Stimulated activated CD8-positive, alpha-beta memory T cell treated with anti-CD3 and anti-CD28 coated beads, Interleukin-15, amount 100 ng/mL, for 24 hours (primary cell): ENCODE measurements at places on chromosomes 12 and 14.

- no peak for DNase-seq
Observed at GRCh38 chr12:100427078-100427477, 46.6 kb upstream of the NR1H4 start.

GRCh38 chr14:100623557-100623956 lies 36.3 kb upstream of the BEGAIN start:
- no peak for DNase-seq

- DNase-seq = no peak
Observed at GRCh38 chr12:7498809-7499208, 4.8 kb downstream of the CD163 start.

GRCh38 chr14:101292448-101292847 lies 268.8 kb upstream of the DIO3 start:
- no peak for DNase-seq

DNA sequence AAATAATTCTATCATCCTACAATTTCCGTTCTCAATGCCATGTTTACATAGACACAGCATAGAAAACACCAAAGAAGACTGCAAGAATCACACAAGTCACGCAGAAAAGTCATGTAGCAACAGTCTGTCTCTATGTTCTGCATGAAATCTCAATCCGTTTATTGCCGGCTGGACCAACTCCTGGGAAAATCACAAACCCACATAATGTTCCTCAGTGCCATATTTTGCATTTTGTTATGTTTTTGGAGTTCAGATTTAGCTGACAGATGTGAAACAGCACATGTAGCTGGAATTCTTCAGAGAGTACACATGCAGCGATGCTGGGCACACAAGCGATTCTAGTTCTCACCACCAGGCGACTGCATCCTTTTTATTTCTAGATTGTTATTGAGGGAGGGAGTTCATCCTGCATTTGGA lies 193.1 kb downstream of the APAF1 start:
- no peak for DNase-seq

GRCh38 chr12:14723763-14724162 lies 27.4 kb upstream of the GUCY2C start:
- DNase-seq = no peak
